ENCODE measurements at places on chromosomes 2 and 18.

DNA sequence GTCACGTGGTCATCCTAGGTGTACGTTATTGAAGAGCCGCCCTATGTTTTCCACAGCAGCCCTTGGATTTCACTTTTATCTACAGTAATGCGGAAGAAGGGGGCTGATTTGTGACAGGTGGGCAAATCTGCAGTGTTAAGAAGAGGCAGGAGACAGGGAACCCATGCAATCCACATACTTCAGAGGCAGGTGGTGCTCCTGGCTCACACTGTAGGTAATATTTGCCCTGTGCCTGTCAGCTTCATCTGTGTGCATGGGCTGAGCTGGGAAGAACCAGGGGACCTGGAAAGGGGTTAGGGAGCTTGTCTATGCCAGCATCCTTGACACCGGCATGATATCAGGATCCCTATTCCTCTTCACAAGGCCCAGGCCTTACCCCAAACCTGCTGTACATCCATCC lies 183.9 kb downstream of the SH3RF3 start:
- DNase-seq: no peak

DNA sequence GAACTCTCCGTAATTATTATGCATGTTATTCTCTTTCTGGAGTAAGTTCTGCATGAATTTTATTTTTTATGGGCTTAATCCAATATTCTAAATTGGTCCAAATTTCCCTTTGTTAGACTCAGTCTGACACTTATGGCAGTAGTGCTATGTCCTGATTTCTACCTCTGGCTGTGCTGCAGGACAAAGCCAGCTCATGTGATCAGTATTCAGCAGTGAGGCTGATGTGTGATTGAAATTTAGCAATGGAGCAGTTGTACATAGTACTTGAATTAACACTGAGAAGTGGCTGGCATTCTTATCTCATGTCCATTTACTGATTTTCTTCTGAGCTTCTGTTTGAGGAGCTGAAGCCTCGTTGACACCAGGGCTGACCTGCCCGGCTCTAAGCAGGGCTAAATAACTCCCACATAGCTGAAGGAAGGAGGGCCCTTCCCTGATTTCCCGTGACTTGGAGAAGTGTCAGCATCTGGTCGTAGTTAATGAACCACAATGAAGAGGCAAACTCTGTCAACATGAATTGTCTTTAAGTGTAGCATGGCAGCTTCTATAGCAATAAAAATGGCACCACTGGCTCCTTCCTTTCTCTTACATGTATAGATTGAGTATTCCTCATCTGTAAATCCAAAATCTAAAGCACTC lies 159.0 kb upstream of the RASGRP3 start:
- no peak for DNase-seq

DNA sequence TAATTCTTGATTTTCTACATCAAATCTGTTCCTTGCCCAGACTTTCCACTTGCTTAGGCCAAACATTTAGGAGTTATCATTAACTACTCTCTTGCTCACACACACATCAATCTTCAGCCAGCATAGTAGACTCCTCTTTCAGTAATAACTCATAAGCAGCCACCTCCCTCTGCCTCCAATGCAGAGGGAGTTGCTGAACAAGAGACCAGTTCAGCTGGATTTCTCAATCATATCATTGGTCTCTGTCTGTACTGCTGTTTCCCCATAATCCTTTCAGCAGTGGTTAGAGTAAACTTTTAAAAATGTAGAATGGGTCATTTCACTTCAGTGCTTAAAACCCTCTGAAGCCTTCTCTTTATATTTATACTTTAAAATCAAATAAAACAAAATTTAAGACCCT lies 112.9 kb downstream of the SLC39A10 start:
- no peak for DNase-seq

- DNase-seq: no peak
These were observed 212.1 kb upstream of the NETO1 start for GRCh38 chr18:73079920-73080319.

GRCh38 chr2:31197669-31198068 lies 19.6 kb downstream of the CAPN14 start:
- no peak for DNase-seq

- DNase-seq: no peak
These were observed 106.5 kb upstream of the ETAA1 start for GRCh38 chr2:67290451-67291290.

GRCh38 chr18:8821531-8821930 lies 116.2 kb downstream of the MTCL1 start:
- no peak for DNase-seq
